ENCODE measurements at places on chromosomes 12 and 14. TPM values are rescaled to one million over a fixed set of nuclear protein-coding genes. Genes with fewer than 3 reads are reported as not detected.

The KRT79 gene
- total RNA-seq: 0.07 TPM

The OR4K1 gene
- total RNA-seq: not detected

The INHBC gene
- not detected for total RNA-seq

The KSR2 gene
- under 0.01 TPM for total RNA-seq

The IPO8 gene
- total RNA-seq: 28.7 TPM

The NTN4 gene
- 73.8 TPM for total RNA-seq

The FBLN5 gene
- 0.34 TPM for total RNA-seq

The PRICKLE1 gene
- total RNA-seq: 3.8 TPM

The DEPDC4 gene
- 1.0 TPM for total RNA-seq

The RTN1 gene
- not detected for total RNA-seq

The AQP6 gene
- total RNA-seq: not detected

The PSME2 gene
- 39.0 TPM for total RNA-seq

The KRT73 gene
- not detected for total RNA-seq

The CARMIL3 gene
- 0.34 TPM for total RNA-seq

The C14orf180 gene
- not detected for total RNA-seq

The RIMBP2 gene
- total RNA-seq: not detected

The FLRT2 gene
- 14.4 TPM for total RNA-seq

The P2RX2 gene
- total RNA-seq: not detected

The FITM1 gene
- total RNA-seq: 0.34 TPM

The ALX1 gene
- under 0.01 TPM for total RNA-seq

The OLR1 gene
- under 0.01 TPM for total RNA-seq

The STAC3 gene
- total RNA-seq: 0.36 TPM

The ANKRD33 gene
- total RNA-seq: not detected

The IFI27L1 gene
- 5.0 TPM for total RNA-seq

Measured in nasal cavity respiratory epithelium epithelial cell of viscerocranial mucosa (primary cell).